ENCODE measurements at places on chromosomes 1 and 21. TPM values are rescaled to one million over a fixed set of nuclear protein-coding genes. Genes with fewer than 3 reads are reported as not detected.

Gene SPRR3
- total RNA-seq, result not detected

Gene RGS16
- 12.4 TPM for total RNA-seq

Gene NR1I3
- total RNA-seq, result not detected

Gene HUNK
- total RNA-seq, result 1.5 TPM

Gene CCDC30
- 3.3 TPM for total RNA-seq

Gene KLF18
- not detected for total RNA-seq

Gene RXRG
- total RNA-seq, result 2.1 TPM

Gene F13B
- total RNA-seq, result not detected

Gene CD101
- 1.4 TPM for total RNA-seq

Gene TNFSF4
- total RNA-seq, result 1.7 TPM

Gene HSD3B1
- total RNA-seq, result not detected

Gene DNAI4
- 5.6 TPM for total RNA-seq
